ENCODE measurements at places on chromosomes 11 and 22.
A peak's percentile ranks its signal among the peaks of the same experiment; 100 is the strongest.

GRCh38 chr11:32705309-32706033 lies 89.0 kb downstream of the CCDC73 start:
- no peak for DNase-seq

- DNase-seq = peak; percentile 96
Observed at GRCh38 chr11:35747668-35748067, 85.1 kb downstream of the TRIM44 start.

- DNase-seq = no peak
Observed at GRCh38 chr11:131422029-131422428, 51.6 kb downstream of the NTM start.

DNA sequence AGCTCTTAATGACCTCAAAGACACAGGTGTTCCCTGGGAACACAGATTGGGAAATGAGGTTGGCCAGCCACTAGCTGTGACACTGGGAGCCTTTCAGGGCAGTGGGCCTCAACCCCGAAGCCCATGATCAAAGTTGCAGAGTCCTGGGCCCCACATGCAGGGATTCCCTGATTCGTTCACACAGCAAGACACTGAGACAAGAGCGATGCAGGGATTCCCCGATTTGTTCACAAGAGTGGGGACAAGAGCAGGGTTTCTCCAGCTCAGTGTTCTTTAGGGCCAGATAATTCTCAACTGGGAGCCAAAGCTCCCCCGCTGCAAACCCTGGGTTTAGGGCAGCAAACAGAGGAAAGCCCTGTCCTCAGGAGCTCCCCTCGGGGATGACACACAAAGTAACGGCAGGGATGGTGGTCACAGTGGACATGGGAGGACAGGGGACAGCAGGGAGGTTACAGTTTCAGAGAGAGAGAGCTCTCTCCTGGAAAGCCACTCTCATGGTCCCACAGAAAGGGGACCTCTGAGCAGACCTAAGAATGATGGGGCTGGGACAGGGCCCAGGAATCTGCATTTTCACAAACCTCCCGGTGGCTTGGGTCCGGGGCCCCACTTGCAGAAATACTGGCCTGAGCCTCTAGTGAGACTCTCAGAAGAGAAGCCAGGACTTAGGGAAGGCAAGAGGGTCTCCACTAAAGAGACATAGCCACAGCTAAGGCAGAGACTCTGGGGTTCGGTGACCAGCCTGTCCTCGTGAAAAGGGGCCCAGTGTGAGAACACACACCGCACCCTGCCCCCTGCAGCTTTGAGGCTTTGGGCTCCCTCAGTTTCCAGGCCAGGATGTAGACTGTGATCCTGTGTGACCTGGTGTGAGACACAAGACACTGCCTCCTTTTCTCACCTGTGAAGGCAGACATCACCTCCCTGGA lies 7.4 kb upstream of the GNAZ start:
- DNase-seq = no peak

GRCh38 chr11:12159351-12160099 lies 49.1 kb downstream of the MICAL2 start:
- DNase-seq = no peak

- no peak for DNase-seq
Observed at GRCh38 chr11:86658534-86658933, 13.9 kb downstream of the ME3 start.
